Retina (tissue), 1 donor: ENCODE measurements at places on chromosomes 4 and X.
A peak's percentile ranks its signal among the peaks of the same experiment; 100 is the strongest.

DNA sequence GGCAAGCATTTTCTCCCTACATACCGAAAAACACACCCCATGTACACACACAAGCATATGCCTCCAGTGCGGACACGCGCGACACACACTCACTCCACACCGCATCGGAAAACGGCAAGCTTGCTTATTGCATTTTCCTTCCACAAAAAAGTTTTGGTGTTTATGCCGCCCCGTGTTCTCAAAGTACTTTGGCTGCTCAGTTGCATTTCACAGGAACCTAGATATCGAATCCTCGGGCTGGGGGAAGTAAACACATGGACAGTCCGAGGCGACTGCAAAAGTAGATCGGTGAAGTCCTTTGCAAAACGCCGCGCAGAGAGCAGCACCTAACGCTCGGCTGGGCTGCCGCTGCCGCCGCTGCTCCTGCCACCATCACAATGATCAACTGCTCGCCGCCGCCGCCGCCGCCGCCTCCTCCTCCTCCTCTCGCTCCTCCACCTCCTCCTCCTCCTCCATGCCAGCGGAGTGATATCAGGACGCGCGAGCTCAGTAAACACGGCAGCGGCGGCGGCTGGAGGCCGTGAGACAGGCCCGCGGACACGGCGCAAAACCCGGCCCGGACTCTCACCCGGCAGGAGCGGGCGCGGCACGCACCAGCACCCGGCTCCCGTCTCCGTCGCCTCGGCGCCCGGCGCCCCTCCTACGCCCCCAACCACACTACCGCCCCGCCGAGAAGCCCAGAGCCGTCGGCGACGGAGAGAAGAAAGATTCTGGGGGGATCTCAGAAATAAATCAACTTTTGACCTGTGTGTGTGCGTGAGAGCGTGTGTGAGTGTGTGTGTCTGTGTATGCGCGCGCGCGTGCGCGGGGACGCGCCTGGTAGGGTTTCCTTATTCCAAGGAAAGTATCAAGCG is at the start of gene MAML3:
Gene MAML3 (minus strand): TSS at position 467 of the 854 bp plus-strand sequence. CDS start 857 bp downstream, outside the sequence.
- peak; percentile 99 for DNase-seq

DNA sequence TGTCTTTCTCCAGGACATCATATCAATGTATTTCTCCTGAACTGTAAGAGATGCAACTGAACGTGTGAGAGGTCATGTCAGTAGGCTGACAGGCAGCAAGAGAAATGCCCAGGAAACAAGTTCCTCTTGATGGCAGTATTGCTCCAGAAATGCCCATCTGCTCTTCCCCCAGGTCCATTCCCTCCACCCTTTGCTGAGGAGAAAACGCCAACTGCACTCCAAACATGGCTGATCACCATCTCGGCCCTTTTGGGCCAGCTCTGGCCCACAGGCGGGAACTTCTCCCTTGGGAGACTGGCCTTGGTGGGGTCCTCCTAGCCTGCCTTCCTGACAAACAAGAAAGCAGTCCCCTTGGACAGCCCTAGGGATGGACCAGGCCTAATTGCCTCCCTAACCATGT is 276.5 kb upstream of the AGTR2 start:
- DNase-seq, result peak; percentile 84

DNA sequence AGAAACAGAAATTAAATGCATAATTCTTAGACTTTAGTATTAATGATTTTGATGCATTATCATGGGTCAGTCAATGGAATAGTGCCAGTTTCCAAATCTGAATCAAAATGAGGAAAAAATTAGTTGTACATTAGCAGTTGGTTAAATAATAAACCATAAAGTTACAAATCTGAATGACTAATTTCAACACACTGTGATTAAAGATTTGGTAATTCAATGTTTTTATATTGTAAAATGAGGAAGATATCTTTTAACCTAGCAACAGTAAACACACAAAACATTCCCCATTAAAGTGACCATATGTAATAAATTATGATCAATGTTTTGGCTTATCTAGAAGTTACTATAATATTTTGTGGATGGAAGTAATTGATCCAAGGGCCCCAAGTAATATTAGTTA is 1.6 kb downstream of the FBXO8 start:
- no peak for DNase-seq

GRCh38 chr4:186347743-186348142 is 81.8 kb downstream of the F11 start:
- DNase-seq, result peak; percentile 14

DNA sequence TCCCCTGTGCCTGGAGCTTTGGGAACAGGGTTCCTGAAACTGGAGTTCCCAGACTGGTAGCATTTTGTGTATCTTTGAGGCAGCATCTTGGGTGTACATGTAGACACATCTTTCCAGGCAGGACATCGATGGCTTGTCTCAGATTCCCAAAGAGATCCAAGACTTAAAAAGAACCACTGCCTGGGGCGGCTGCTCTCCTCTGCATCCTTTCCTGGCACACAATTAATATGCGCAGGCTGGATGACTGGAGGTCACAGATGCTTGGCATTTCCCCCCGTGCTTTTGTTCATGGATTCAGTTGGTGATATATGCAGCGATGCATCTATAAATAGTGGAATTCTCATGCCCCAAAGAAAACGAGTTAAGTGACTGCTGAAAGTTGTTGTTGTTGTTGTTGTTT is 80.5 kb downstream of the CLDN34 start:
- no peak for DNase-seq

- DNase-seq, result no peak
These were observed 11.0 kb upstream of the FGF5 start for GRCh38 chr4:80255329-80256095.

- DNase-seq, result no peak
These were observed 32.1 kb downstream of the PIGG start for GRCh38 chr4:531076-531475.
